ENCODE measurements at places on chromosomes 2 and 18.

DNA sequence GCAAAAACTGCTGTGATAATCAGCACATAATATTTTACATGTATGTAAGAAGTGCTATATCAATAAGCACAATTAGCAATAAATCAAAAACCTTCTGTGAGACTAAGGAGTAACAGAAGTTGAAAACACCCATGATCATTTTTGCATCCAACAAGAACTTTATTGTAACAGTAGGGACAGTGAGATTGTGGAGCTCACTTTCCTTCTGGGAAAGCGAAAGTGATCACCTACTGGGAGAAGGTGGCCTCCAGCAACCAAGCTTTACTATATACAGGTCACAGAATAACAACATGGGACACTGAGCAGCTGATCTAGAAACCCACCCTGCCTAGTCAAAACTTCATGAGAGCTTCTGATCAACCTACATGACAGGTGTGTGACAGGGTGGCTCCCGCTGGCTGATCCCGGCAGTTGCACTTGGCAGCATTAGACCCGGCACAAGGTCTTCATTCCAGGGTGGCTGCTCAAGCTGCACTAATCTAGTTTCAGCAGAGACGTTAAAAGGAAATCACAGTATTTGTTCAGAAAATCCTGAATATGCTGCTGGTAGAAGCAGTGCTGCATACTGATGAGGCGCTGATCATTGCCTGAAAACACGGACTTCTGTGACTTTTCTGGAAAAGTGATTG is 63.5 kb upstream of the ARL5A start:
- DNase-seq, result no peak

DNA sequence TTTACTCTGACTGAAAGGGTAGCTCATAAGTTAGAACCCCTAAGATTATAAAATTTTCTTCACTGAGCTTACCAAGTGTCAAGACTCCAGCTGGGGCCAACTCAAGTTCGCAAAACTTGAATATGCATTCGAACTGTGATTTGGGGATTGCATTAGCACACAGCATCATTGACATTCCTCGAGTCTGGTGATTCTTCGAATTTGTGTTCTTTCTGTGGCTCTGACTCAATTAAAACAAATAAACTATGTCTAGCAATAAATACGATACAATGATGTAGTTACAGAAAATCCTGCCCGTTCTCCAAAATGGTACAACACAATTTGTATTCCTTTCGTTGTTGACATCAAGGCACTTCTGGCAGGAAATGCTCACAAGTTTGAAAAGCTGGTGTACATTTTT is 11.1 kb downstream of the CCL20 start:
- DNase-seq, result no peak

DNA sequence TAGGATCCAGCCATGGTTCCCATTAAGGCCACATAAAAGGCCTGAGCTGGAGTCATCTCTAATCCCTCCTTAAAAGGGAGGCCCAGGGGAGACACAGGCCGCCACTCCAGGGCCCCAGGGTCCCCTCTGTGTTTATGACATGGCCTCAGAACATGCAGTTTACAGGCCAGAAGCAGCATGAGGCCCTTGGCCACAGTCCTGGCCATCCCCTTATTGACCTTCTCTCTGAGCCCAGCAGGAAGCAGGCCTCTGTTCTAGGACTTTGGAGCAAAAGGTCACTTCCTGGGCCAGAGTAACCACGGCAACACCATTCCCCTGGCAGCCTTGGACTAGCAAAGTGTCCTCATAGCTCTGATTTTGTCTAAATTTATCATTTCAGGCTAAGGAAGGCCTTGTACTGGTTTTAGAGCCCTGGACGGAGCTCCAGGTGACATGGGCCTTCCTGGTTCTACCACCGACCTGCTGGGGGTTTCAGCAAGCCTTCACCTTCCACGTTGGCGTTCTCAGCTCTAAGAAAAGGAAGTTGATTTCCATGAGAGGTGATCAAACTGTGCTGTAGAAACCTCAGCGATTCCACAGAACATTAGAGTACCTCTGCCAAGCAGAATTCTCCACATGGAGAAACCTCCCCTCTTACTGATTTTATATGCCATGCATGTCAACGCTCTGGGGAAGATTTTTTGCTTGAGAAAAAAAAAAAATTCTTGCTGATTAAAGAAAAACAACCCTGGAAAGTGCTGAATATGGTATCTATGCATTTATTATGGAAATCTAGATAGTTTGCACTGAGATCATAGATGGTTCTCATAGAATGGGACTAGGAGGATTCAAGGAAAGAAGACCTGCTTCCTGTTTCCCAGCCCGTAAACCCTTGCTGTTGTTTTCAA is 53.7 kb downstream of the HS1BP3 start:
- no peak for DNase-seq

DNA sequence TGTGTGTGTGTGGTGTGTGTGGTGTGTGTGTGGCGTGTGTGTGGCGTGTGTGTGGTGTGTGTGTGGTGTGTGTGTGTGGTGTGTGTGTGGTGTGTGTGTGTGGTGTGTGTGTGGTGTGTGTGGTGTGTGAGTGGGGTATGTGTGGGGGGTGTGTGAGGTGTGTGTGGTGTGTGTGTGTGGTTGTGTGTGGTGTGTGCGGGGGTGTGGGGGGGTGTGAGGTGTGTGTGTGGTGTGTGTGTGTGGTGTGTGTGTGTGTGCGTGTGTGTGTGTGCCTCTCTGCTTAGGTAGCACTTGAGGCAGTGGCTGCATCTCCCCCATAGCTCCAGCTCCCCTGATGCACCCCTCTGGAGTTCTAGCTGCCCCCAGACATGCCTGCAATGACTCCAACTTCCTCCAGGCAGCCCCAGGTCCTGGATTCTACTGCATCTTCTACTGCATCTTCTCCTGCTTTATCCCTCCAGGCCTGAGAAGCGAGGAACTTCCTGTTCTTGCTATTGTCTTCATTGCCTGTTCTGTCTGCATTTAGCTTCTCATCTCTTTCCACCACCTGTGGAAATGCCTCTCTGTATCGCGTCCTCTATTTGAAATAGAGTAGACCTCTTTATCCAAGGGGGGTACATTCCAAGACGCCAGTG is 22.2 kb upstream of the MLPH start:
- DNase-seq, result no peak

- no peak for DNase-seq
Observed at GRCh38 chr2:134335601-134336000, 81.7 kb downstream of the MGAT5 start.

DNA sequence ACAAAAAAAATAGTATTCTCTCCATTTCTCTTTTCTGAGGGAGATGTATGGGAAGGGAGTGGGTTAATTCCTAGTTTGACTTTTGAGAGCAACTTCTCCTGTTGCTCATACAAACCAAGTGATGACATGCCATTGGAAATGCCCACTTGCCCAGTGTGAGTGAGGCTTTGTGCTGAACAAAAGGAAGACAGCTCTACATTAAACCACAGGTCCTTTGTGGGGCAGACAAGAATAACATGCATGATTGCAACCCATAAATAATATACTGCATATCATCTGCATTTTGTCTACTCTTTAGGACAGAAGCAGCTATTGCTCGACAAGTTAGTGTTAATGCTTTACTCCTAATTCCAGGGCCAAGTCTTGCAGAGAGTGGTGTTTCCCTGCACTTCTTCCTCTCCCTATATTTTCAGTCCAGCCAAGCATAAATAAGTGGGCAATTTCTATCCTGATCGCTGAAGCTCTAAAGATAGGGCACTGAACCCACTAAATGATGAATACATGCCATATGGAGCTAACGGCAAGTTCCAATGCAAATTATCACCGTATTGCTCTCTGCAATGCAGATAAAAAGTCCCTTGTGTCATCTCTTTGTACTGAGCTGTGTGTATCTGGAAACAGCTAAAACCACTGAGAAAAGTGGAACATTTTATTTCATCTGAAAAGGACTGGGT is 19.4 kb upstream of the EHBP1 start:
- DNase-seq, result no peak

GRCh38 chr2:194424683-194425209 is 1232.3 kb upstream of the SLC39A10 start:
- DNase-seq, result no peak

DNA sequence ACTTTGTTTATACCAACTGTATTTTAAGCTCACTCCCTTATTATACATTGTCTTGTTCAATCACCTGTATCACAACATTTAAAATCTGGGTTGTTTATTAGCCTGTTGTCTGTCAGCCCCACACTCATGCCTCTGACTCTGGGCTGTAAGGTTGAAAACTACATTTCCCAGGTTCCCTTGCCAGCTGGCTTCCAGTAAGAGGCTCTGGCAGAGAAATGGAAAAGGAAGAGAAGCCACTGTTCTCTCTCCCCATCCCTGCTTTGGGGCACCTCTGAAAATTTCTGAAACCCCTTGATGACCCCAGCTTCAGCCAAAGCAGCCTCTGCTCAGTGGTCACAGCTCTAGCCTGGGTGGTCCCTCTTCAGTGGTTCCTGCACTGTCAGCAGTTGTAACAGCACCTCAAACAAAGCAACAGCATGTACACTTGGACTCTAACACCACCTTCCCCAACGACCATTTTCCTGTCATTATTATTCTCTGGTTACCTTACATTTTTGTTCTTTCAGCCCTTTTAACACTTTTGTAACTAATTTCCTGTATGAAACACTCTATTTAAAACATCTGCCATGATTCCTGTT is 108.9 kb upstream of the LGALSL start:
- DNase-seq, result no peak

- no peak for DNase-seq
Observed at GRCh38 chr2:22942441-22942840, 442.5 kb upstream of the KLHL29 start.

GRCh38 chr2:105674401-105674800 is 70.3 kb upstream of the NCK2 start:
- peak; percentile 36 for DNase-seq

DNA sequence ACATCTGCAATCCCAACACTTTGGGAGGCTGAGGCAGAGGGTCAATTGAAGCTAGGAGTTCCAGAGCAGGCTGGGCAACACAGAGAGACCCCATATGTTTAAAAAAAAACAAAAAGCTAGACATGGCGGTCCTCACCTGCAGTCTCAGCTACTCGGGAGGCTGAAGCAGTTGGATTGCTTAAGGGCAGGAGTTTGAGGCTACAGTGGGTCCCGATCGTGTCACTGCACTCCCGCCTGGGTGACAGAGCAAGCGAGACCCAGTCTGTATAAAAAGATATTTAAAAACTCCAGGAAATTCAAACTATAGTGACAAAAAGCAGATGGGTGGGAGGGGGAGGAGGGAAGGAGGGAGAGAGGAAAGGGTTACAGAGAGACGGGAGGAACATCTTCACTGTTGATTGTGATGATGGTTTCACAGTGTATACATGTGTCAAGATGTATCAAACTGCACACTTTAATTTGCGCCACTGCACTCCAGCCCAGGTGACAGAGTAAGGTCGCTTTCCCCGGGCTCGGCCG is 942 bp upstream of the ZNF236 start:
- peak; percentile 65 for DNase-seq

DNA sequence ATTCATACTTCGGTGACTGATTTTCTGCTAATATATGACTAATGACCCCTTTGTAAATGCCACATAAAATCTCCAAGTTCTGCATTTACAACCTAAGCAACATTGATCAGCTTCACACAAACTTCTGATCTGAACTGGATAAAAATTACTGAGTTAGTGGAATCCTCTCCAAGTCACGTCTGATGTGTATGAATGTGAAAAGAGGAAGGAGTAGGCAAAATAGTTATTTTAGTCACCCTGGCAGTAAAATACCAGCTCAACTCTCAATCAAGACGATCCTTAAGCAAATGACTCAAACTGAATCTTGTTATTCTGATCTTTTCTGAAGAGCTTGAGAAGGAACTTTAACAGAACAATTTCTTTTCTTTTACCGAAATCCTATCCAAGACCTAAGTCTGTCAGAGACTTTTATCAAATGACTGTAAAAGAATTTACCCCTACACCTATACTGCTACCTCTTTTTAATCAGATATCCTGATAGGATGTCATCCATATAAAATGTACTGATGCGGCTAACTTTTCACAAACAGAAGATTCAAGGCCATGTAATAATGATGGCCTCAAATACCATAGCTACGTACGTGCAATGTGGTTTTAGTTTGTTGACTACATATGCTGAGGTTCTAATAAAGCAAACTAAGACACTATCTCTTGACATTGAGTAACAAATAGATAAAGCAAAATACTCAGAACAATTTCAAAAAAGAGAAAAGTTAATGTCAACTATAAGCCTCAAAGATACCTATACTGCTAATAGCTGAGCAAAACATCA is 23.7 kb downstream of the CUL3 start:
- no peak for DNase-seq

DNA sequence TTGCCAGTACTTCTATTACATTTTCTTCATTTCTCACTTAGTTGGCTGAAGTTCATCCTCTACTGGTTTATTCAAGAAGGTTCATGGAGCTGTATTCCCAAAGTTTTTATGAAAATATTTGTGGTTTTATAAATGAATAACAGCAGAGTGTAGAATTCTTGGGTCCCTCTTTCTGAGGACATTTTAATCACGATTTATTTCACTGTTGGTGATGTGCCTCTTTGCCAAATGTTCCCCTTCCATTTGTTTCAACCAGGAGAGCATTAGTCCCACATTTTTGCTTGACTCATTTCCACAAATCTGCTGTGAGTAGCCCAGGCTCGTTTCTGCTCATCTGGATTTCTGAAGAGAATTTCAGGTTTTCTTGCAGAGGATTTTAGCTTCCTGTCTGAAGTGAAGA is 20.8 kb downstream of the COPS7B start:
- no peak for DNase-seq

DNA sequence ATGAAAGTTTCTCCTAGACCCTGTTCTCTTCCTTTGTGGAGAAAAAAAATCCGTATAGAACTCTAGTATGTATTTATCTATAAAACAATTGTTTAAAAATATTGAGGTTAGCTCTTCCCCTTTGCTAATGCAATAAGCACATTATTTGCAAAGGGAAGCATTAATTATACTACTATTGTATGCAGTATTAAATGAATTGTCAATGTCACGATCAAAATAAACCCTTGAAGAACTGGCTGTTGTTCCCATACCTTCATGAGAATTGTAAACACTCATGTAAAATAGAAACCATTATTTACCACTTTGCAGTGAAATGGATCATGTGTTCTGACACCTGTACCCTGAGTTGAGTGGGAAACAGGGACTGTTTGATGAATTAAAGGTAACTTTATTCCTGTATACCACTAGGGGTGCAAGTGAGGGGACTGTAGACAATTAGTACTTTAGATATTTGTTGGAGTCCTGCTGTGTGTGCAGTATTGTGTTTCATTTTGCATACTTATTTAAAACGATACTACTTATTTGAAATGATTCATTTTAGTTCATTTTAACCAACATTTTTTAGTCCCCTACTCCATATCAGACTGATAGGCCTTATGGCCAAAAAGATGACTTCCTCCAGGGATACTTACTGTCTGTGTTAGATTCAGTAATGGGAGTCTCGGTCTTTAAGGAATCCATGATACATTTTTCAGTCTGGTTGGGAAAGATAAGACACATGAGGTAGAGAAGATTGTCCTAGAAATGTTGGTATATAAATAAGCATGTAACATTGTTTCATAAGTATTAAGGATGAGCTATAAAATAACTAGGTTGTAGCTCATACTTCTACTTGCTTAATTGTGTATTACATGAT is 7.9 kb downstream of the PKP4 start:
- DNase-seq, result no peak

Measured in activated CD4-positive, alpha-beta T cell treated with anti-CD3 and anti-CD28 coated beads, Interleukin-2, amount 10 ng/mL, durations not matched to agents 24 days and 14 days (primary cell).